Fibroblast of skin of left biceps (primary cell): ENCODE measurements at places on chromosomes 7 and 10.

- no peak for DNase-seq
Observed at GRCh38 chr10:30830315-30831230, 201.0 kb upstream of the LYZL2 start.

DNA sequence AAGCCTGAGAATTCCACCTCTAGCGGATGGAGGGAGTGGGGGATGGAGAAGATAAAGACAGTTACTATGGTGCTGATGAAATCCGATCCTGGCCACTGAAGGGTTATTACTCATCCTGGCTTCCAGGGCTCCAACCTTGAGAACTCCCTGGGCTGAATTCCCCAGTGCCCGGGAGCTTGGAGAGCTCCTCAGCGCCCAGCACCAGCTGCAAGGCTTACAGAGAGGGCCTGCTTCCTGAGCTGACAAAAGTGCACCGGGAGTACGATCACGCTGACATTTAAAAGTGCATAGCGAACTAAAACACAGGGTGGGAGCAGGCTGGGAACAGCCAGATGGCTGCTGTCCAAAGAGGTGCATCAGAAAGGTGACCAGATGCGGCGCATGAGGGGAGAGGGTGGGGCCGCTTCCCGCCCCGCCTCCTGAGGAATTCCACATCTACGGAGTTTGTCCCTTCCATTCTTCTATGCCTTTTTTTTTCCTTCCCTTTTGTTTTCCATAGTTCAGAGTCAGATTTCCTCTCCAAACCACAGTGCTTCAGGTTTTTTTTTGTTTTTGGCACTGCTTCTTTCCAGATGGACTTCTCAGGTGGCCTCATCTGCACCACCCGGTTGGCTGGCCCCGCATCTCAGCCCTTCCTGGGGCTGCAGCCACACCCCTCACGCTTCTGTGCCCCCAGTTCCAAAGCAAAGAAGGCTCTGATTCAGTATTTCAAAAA lies 62.4 kb upstream of the MKRN1 start:
- DNase-seq = peak; percentile 89

DNA sequence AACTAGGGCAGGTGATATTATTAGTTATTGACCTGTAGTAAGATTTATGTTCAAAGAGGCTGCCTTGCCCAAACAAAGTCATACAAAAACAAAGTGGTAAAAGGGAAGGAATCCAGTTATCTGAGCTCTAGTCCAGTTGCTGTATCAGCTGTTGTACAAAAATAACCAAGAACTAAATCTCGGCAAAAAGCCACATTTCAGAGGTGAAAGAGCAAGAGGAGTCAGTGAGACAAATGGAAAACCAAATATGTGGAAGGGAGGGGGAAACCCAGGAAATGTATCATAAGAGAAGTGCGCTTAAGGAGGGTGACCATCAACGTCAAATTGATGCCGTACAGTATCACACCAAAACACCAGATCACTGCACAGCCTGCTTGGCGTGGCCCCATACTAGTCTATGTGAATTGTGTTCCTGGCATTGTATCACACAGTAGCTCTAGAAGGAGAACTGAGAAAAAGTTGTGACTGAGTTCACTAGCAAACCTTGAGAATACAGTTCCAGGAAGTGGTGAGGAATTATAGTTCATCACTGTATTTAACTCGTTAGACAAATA lies 6.4 kb downstream of the AGBL3 start:
- no peak for DNase-seq

DNA sequence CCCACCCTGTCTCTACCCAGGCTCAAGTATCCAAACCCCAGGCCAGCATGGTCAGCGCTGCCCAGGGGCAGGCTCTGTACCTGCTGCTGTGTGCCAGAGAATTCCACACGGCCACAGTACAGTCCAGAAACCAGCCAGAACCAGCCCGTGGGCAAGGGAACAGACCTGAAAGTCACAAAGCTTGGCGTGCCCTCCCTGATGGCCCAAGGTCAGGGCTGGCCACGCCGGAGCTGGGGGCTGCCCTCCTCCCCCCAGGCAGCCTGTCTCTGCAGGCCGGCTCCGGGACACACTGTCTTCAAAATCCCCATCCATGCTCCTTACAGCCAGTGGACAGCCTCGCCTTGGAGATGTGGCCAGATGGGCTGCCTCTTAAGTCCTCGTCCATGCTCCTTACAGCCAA lies 78.4 kb downstream of the CTBP2 start:
- no peak for DNase-seq

DNA sequence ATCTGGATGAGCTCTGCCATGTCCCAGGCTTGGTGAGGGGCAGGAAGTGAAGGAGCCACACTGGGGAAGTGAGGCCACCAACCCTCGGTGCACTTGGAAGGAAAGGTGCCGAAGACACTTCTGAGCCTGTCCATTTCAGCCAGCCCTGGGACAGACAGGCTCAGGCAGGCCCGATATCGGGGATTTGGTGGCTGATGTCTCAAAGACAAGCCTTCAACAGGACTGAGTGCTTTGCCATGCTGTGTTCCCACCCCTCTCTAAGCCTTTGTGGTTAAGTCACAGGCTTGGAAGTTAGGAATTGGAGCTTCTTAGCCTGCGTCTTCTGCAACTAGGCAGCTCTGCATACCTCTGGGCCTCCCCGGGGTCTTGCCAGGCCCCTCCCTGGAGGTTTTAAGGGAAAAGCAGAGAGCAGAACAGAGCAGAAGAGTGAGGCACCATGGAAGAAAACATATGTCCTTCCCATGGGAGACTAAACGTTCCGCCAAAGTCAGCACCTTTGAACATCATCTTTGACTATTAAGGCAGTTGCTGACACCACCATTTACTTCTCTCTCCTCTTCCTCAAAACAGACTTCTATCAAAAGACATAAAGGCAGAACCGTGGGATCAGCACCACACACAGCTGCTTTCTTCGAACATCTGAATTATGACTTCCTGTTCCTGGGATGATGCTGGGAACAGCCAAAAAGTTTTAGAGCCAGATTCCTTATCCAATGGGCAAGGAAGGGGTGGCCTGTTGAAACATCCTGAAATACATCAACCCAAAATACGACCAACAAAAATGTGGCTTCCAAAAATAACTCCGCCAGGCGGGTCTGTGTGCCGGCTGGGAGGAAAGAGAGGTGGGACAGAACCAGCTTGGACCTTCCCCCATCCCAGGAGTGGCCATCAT lies 71.8 kb downstream of the AFAP1L2 start:
- no peak for DNase-seq

- no peak for DNase-seq
Observed at GRCh38 chr10:129404091-129404490, 63.0 kb upstream of the MGMT start.

GRCh38 chr10:99456931-99457288 lies 26.5 kb upstream of the GOT1 start:
- no peak for DNase-seq

- DNase-seq = no peak
Observed at GRCh38 chr10:608331-609261, 80.9 kb downstream of the DIP2C start.
